ENCODE measurements at places on chromosomes 6 and 20.

DNA sequence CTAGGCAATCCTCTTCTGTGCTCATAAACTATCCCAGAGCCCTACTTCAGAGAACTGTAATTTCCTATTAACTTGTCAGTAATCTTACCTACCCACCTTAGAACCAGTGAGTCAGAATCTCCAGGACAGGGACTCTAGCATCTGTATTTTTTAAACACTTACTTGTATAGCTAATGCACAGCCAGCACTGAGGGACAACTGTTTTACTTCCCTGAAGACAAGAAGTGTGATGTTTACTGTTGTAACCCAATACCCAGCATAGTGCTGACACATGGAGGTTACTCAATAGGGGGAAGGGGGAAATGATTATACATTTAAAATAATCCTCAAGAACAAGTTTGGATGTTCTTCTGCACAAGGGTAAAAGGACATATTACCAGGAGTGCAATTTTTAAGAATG is 130.8 kb downstream of the BTBD9 start:
- no peak for DNase-seq

- DNase-seq = no peak
Observed at GRCh38 chr6:165298402-165298801, 11.0 kb downstream of the C6orf118 start.

GRCh38 chr6:18101271-18101670 is 21.2 kb downstream of the NHLRC1 start:
- no peak for DNase-seq

GRCh38 chr6:4512051-4512471 is 264.1 kb upstream of the CDYL start:
- no peak for DNase-seq

- no peak for DNase-seq
Observed at GRCh38 chr6:100670056-100670455, 205.3 kb upstream of the SIM1 start.

DNA sequence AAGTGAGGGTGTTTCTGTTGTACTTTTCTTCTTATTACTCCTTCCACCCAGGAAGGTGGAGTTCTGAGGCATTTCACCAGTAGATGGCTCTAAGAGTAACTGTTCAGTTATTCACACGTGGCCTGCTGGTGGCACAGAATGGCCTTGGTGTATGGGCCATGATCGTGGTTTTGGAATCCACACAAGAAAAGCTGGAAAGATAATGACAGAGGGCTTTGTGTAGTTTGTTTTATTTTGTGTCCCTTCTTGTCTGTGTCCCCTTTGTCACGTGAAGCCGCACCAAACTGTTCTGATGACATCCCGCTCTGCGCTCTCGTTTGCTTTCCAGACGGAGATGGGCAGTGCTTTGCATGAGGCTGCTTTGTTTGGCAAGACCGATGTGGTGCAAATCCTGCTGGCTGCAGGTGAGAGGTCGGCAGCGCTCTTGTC is 93.4 kb downstream of the ANKS1A start:
- DNase-seq = no peak

GRCh38 chr20:16865406-16865805 is 117.2 kb downstream of the OTOR start:
- DNase-seq = no peak

GRCh38 chr6:15577550-15578171 is 85.2 kb downstream of the DTNBP1 start:
- no peak for DNase-seq

GRCh38 chr20:18831830-18832499 is 18.4 kb downstream of the SCP2D1 start:
- no peak for DNase-seq

DNA sequence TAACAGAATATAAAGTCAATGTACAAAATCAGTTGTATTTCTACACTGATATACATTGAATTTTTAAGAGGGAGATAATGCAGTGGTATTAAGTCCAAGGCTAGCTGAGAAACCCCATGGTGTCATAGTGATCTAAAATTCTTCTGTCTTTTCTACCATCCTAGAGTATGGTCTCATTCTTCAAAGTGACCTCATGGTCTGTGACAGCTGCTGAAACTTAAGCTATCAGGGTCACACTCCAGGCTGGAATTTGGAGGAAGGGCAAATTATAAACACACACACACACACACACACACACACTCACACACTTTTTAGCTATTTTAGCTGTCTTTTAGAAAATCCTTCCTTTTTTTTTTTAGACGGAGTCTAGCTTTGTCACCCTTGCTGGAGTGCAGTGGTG is 47.3 kb upstream of the DYNLRB1 start:
- no peak for DNase-seq

DNA sequence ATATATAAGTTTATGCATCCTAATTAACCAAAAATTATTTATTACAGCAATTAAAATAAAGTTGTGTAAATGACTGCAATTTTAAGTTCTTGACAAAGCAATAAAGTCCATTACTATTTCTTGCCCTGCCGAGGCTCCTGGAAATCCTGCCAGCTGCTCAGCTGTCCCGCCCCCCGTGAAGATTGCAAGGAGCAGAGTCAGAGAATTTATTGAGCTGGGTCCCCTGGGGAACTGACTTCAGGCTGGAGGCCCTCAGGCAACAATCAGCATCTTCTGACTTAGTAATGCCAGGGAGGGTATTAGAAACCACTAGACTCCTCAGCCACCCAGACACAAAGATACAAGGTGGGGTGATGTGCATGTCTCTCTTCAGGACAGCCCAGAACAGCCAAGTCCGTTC is 92.3 kb downstream of the EDN3 start:
- no peak for DNase-seq

- DNase-seq = no peak
Observed at GRCh38 chr6:65799389-65799788, 92.4 kb upstream of the EYS start.

DNA sequence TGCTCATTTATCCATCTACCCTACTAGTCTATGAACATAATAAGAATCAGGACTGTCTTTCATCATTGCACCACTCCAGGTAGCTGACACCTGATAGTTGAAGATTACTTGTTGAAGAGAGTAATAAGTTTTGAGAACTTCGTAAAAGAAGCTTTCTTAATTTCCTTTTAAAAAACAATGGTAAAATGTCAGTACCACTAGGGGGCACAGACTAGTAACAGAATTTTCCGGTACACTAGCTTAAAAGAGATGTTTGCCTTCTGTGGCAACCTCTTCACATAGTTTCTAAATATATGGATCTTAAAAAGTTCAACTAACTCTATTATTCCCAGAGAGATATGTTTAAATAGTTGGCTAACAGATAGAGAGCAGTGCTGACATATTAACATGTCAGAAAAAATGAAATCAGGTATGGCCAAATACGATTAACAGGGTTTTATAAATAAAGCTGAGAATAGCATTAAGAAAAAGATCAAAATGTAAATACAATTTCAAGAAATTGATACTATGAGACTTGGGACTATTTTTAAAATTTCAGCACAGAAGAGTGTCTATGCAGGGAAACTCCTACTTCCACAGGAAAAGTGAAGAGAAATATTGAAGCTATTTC is 5.4 kb upstream of the KCNQ5 start:
- no peak for DNase-seq

DNA sequence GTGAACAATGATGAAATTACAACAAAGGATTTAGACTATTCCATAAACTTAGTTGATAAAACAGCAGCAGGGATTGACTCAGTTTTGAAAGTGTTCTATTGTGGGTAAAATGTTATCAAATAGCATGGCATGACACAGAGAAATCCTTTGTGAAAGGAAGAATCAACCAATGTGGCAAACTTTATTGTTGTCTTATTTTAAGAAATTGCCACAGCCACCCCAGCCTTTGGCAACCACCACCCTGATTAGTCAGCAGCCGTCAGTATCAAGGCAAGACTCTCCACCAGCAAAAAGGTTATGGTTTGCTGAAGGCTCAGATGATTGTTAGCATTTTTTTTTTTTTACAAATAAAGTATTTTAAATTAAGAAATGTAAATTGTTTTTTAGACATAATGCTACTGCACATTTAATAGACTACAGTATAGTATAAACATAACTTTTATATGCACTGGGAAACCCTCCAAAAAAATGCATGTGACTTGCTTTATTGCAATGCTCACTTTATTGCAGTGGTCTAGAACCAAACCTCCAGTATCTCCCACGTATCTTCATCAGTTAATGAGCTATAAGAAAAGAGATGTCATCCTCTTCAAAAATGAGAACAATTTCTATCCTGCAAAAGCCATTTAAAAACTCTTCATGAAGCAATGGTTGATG is 162.7 kb downstream of the SOBP start:
- no peak for DNase-seq

All from activated CD4-positive, alpha-beta T cell treated with anti-CD3 and anti-CD28 coated beads, Interleukin-2, amount 50 U/mL, for 24 hours (primary cell).